ENCODE measurements at places on chromosomes 13 and 19. TPM values are rescaled to one million over a fixed set of nuclear protein-coding genes. Genes with fewer than 3 reads are reported as not detected.

LGALS4 gene
- total RNA-seq: 3.9 TPM

URAD gene
- not detected for total RNA-seq

PABPC3 gene
- total RNA-seq: 0.18 TPM

CGB8 gene
- not detected for total RNA-seq

CACNG6 gene
- 14.6 TPM for total RNA-seq

SYDE1 gene
- total RNA-seq: 47.7 TPM

CFAP97D2 gene
- total RNA-seq: not detected

HOMER3 gene
- 58.9 TPM for total RNA-seq

FGF22 gene
- 0.72 TPM for total RNA-seq

GRCh38 chr19:3342246-3342645 is 24.1 kb upstream of the NFIC start:
- no peak for DNase-seq

DNA sequence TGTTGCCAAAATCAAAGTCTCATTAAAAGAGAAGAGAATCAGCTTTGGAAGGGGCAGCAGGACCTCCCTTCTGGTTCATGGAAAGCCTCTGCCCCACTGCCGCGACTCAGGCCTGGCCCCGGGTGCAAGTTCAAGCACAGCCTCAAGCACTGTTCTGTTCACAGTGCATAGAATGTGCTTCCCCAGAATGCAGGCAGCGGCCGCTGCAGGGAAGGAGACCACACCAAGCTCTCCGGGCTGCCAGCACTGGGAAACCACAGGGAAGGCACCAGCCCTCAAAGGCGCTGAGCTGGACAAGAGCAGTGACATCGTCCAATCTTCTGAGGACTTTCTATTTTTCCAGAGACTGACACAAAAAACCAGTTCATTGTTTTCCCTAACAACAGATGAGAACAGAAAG is 55.5 kb downstream of the CRYL1 start:
- DNase-seq: no peak

- no peak for DNase-seq
Measured at GRCh38 chr13:36629057-36629385, 44.8 kb upstream of the SERTM1 start.

GRCh38 chr19:57269515-57270250 is 10.6 kb upstream of the ZNF460 start:
- no peak for DNase-seq

GRCh38 chr13:47457626-47458025 is 543.4 kb downstream of the SUCLA2 start:
- no peak for DNase-seq

- DNase-seq: no peak
Measured at GRCh38 chr19:33085570-33086128, 4.7 kb downstream of the GPATCH1 start.

DNA sequence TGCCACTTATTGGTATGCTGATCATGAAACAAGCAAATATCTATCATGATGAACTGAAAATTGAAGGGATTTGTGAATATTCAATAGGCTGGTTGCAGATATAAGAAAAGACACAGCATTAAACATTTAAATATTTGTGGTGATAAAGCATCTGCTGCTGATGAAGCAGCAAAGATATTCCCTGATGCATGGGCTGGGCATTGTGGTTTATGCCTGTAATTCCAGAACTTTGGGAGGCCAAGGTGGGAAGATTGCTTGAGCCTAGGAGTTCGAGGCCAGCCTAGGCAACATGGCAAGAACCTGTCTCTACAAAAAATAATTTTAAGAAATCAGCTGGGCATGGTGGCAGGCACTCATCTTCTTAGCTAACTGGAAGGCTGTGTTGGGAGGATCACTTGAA is 54.5 kb downstream of the GPR180 start:
- DNase-seq: no peak

DNA sequence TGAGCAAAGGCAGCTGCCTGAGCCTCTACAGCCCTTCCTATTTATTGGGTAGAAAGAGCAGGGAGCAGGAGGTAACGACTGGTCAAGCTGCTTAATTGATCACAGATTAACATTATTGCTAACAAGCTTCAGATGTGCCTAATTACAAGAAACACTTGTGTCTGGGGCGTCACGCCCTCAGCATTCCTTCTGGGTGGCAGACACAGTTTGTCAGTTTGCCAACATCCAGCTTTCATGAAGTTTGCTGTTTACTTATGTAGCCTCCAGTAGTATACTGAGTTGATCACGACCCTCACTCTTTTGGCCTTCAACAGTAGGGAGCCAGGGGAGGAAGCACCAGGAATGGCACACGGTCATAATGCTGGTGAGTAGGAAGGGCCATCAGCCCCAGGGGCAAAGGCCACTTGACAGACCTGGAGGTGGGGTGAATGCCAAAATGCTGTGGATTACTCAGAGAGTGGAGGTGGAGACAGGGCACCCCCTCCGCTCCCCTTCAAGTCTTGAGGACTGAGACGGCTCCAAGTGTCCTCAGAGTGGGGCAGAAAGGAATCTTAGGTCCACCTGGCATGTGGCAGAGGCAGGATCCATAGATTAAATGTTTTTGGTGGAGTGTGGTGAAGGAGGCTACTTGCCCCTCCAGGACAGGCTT is 34.9 kb upstream of the PSPC1 start:
- DNase-seq: no peak

DNA sequence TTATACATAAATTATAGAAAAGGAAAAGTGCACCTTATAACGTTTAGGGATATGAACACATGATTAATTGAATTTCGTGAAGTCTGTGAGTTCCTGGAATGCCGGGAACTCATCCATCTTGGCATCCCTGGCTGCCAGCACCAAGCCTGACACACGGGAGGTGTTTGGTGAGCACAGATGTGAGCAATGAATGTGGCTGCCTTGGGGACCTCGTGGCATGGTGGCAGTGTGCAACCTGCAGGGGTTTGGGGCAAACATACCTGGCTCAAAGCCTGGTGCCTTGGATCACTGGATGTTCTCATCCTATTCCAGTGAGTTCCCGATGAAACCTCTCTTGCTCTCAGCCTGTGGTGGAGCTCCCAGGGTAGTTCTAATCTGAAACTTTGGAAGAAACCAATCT is 10.4 kb upstream of the MAP2K2 start:
- DNase-seq: no peak

- DNase-seq: no peak
Measured at GRCh38 chr19:46998445-46999125, 21.1 kb upstream of the NPAS1 start.

DNA sequence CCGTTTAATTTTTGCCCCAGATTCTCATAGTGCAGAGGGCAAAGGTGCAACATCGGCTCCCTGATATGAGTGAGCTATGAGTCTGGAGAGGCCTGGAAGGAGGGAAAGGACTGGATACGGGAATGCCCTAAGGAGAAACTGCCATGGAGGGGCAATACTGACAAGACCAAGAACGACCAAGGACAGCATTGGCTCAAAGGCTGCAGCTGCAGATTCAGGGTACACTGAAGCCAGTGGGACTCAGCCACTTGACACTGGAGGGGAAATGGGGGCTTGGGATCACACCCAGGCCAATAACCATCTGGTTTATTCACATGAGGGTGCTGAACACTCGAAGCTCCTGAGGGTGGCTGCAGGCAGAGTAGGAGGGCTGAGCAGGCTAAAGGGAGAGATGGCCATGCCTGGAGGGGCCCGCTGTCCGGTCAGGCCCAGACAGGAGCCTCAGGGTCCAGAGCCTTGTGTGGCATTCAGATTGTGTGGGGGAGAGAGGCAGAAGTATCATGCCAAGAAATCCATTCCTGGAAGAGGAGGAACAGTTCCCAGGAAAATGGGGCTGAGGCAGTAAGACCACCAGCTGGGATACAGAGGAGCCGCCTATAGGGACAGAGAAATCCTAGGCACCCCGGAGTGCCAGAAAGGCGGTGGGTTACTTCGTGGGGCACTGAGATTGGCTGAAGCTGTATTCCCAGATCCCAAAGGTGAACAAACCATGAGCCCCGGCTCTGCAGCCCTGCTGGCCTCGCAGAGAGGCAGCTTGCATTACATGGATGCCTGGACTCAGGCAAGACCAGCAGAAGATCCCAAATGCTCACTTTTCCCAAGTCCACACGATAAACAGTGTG is 20.7 kb downstream of the COL4A1 start:
- no peak for DNase-seq

DNA sequence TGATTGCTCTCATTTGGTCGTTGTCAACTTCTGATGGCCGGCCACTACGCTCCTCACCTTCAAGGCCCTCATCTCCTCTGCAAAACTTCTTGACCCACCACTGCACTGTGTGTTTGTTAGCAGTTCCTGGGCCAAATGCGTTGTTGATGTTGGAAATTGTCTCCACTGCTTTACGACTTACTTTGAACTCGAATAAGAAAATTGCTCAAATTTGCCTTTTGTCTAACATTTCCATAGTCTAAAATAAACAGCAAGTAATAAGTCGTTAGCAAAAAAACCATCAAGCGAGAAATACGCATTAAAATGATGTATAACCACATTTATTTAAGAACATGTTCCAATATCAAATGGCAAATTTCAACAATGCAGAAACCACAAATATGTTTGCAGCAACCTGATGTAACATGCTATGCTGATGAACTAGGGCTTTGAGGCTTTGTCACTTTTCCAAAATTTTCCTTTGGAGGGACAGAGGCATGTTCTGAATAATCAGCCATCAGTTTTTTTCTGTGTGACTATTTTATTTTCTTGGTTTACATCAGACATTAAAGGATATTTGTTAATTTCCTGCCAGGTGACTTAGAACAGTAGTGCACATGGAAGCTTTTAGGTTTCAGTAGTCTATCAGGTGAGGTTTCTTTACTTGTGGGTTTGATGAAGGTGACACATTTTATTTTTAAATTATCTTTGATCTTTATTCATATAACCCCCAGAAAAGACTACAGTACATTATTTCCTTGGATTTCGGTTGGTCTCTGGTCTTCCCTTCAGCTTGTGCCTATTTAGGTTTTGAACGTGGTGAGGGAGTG is 74.7 kb upstream of the TEX29 start:
- no peak for DNase-seq

- DNase-seq: no peak
Measured at GRCh38 chr19:51407511-51408131, 9.8 kb downstream of the SIGLEC10 start.

DNA sequence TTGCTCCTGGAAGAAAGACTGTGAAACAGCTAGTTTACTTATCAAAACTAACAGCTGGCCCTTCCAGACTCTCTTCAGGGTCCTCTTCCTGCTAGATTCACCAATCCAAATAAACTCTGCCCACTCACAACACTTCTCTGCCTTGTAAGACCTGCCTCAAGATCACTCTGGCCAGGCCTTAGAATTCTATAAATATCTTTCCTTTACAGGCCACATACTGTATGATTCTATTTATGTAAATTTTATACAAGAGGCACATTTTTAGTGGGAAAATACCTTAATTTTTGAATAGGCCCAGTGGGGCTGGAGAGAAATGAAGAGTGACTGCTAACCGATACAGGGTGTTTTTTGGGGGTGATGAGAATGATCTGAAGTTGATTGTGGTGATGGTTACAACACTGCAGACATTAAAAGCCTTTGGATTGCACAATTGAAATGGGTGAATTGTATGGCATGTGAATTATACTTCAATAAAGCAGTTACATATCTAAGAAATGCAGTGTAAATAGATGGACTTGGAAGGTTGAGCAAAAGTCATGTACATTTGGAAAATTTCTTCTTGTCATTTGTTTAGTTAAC is 141.8 kb downstream of the GPC5 start:
- no peak for DNase-seq

DNA sequence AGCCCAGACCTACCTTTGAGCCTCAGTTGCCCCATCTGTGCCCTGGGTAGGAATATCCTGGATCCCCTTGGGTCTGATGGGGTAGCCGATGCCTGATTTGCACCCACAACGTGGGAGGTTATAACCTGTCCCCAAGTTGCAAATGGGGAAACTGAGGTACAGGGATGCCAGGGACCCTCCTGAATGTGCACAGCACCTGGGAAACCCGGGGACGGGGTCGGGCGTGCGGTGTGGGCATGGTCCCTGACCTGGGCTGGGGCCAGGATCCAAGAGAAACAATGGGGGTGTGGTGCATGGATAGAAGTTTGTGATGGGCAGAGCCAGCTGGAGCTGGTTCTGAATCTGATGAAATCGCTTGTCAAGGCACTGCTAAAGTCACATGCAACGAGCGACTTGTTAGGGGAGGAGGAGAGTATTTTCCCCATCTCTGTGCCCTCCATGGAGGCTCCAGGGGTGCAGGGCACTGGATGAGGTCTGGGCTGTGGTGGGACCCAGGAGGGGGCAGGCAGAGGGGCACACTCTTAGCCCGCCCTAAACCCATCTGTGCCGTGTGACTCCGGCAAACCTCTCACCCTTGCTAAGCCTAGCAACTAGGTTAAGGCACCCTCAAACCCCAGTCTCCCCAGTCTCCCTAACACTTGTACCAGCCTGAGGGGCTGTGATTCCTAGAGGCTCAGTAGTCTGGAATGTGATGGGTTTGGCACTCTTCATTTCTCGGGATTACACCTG is 749 bp downstream of the GDF15 start:
- no peak for DNase-seq

DNA sequence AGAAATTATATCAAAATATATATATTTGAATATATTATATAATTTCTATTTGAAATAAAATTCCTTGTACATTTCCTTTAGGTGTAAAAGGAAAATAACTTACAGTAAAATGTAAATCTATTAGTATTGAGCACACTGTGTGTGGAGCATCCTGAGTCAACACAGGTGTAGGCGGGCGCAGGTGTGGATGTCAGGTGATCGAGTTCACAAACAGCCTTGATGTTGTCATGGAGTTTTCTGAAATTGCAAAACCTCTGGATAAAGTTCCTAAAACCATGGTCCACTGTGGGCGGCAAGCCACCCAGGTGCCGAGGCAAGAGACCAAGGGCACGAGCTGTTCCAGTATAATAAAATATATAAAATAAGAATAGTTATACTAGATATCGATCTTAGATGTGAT is 27.7 kb upstream of the MCF2L start:
- DNase-seq: no peak

GRCh38 chr13:112210371-112210770 is 143.4 kb downstream of the SOX1 start:
- DNase-seq: no peak

DNA sequence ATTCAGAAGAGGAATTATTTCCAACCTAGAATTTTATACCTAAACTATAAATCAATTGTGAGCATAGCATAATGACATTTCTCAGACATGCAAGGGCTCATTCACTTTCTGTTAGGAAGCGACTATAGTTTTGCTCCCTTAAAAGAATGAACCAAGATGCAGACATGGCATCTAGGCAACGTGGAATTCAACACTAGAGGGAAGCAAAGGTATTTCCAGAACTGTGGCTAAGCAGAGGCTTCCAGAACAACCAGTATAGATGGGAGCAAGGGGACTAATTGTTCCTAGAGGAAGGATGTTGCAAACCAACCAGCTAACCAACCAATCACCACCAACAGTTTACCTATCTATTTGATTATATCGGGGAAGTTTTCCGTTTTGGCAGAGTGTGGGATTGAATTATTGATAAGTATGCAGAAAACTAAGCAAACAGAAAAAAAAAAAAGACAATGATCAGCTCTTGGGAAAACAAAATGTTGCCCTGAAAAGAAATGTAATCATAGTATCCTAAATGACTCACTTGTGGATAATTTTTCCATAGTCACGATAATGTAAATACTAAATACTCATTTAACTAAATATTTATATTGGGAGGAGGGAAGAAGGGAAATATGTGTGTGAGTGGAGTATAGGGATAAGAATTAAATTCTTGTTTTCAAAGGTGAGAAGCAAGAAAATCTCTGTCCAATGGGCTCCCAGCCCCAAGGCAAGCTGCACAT is 21.1 kb downstream of the ARL11 start:
- no peak for DNase-seq

- no peak for DNase-seq
Measured at GRCh38 chr13:60922576-60923231, 492.9 kb downstream of the PCDH20 start.
